ENCODE measurements at places on chromosomes 12 and 14.

GRCh38 chr12:19642345-19642744, 203.1 kb downstream of the AEBP2 start:
- no peak for DNase-seq

DNA sequence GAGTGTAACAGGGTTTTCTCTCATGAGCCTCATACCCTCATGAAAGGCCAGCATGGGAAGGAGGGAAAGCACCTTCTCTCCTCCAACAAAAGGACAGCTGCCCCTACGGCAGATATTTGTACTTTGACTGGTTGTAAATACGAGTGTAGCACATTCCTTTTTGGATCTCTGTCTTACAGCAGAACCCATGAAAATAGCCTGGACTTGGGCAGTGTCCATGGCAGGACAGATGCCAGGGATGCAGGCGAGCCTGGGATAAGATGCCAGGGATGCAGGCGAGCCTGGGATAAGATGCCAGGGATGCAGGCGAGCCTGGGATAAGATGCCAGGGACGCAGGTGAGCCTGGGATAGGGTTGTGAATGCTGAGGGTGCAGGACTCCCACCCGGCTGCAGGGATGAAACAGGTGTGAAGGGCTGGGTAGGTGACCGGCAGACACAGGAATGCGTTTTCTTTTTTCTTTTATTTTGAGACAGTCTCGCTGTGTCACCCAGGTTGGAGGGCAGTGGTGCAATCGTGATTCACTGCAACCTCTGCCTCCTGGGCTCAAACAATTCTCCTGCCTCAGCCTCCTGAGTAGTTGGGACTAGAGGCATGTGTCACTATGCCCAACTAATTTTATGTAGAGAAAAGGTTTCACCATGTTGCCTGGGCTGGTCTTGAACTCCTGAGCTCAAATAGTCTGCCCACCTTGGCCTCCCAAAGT, 120.0 kb downstream of the BEGAIN start:
- DNase-seq = no peak

GRCh38 chr14:75373616-75374015, 54.2 kb upstream of the JDP2 start:
- no peak for DNase-seq

GRCh38 chr12:114680604-114681069, 3.3 kb downstream of the TBX3 start:
- no peak for DNase-seq

DNA sequence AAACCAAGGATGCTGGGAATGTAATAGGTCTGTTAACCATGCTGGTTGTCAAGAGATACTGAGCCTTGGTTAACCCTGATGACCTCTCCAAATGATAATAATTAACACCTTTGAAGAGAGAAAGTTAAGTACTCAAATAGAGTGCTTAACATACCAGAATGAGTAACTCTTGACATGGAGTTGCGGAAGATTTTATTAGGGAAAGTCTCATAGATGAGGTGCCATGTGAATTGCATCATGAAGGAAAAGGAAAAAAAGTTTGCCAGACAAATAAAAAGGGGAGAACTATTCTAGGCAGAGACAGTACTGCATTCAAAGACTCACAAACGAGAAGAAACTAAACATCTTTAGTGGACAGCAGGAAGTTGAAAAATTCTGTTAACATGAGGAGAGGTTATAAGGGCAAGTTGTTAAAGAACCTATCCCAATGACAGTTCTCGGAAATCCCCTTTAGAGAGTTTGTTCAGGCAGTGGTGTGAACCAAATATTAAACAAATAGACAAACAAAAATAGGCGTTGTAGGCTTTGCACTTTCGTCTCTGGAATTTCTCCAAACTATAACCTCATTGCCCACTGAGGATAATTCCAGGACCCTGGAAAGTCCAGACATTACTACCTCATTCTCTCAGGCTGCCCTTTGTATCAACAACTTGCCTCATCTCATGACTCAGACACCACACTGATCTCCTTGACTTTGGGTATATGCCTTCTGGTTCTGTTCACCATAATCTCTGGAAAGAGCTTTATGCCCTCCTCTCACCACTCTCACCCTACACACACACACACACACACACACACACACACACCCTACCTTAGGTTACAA, 435.0 kb downstream of the GXYLT1 start:
- no peak for DNase-seq

GRCh38 chr12:2137711-2138110, 84.9 kb downstream of the CACNA1C start:
- DNase-seq = no peak

DNA sequence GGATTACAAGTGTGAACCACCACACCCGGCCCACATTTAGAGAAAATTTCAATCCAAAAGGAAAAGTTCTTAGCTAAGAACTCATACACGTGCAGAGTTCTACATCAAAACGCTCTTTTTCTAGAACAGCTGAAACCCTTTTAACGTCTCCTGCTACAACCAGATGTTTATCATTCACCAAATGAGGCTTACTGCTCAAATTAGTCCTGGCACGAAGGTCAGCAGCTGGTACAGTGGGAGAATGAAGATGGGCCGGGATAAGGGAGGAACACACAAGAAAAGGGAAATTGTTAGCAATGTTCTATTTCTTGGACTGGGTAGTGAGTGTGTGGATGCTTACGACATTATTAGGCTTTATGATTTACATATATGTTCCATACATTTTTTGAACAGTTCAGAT, 37.2 kb downstream of the PRKAB1 start:
- DNase-seq = no peak

DNA sequence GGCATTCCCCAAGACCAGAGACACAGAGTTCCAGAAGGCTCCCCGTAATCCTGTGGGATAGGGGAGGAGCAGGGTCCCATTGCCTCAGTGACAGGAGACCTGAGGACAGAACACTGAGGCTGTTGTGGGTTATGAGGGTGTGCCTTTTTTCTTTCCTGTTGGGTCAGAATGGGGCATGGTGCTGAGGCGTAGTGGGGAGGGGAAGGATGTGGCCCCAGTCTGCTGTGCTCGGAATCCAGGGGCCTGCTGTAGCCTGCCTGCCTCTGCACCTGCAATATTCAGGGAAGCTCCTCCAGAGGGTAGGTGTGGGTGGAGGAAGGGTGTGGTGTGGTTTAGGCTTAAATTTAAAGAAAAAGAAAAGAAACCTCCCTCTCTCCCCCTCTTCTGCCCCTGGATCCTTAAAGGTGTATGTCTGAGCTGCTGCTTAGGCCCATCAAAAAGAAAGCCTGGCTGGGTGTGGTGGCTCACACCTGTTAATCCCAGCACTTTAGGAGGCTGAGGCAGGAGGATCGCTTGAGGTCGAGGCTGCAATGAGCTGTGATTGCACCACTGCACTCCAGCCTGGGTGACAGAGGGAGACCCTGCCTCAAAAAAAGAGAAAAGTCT, 18.7 kb downstream of the PLEKHG3 start:
- DNase-seq = no peak

DNA sequence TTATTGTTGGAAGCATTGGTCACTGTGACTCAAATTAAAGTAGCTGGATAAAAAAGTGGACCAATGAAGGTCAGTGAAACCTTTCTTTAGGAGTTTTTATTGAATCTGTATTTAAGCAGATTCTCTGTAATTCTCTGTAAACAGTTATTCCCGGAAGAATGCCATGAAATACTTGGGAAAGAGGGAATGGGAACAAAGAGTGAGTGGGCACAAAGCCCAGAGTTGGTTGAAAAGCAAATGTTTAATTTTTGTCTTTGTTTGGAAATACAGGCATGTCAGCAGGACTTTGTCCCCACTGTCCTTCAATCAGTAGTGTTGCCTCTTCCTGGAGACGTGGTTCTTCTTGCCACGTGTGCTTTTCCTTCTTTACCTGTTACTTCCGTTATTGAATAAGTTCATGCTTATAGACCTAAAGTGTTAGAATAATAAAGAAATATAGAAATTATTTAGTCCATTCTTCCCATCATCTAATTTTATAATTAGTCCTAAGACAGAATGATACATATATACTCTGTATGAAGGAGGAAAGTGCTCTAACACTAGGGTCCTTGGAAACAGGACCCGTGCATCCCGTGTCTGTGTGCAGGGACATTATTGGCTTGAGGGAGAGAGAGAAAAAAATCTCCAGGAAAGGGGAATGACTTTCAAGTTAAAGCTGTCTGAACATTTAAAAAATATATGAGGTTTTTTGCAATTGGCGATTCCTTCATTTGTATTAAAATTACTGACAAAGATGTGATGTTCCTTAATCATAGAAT, 2.0 kb upstream of the ANG start:
- DNase-seq = no peak

DNA sequence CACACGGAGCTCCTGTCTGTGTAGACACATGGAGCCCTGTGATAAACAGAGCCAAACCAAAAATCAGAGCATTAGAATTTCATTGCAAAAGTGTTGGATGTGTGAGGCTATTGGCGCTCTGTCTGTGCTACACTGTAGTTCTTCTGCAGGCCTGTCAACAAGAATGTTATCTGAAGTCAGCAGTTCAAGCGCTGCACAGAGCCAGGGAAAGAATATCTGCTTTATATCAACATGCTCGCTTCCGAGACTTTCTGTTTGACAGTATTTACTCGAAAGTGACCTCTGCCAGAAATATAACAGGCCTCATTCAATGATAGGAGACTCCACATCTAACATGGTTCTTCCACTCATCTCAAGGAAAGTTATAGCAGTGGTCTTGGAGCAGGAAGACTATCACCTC, 118.3 kb downstream of the CCER1 start:
- DNase-seq = no peak

DNA sequence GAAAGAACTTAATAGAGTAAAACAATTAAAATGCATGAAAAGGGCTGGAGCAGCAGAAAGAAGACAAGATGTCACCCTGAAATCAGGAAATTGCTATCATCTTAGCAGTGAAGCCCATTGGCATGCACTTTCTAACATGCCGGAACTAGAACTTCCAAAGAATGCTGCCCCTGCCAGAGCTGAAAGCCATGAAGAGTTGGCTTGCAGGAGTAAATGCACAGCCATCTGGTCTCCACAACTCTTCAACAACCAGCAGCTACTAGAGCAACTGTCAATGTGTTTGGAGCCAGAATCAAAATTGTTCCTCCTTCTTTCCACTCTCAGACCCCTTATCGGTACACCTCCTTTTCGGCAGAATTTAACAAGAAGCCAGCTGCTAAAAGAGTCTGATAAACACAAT, 414.1 kb downstream of the KCNH5 start:
- DNase-seq = no peak

- no peak for DNase-seq
These were observed 20.1 kb downstream of the NOVA1 start for GRCh38 chr14:26577711-26578110.

DNA sequence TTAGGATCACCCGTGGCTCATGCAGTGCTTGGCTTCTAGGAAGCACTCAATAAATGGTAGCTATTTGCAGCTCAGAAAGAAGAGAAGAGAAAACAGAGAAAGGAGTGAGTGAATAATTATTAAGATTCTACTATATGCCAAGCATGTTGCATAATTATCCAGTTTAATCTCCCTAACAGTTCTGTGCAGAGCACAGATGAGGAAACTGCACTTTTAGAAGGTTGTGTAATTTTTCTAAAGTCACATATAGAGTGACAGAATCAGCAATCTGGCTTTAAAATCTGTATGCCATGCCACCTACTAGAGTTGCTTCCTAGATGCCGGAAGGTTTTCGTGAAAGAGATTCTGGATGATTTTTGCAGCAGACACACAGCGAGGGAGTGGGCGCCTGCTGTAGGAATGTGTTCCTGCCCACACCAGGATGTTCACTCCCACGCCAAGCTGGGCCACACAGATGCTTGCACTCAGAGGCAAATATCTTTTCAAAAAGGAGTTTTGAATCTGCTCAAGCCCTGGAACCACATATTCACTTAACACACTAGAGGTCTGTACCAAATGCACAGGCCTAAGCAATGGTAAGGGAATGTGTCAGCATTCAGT, 50.2 kb upstream of the SMCO2 start:
- DNase-seq = no peak
